ENCODE measurements at places on chromosomes 3 and 15.
A peak's percentile ranks its signal among the peaks of the same experiment; 100 is the strongest.

GRCh38 chr3:111989061-111989678, 9.6 kb upstream of the TAGLN3 start:
- DNase-seq, result peak; percentile 48

DNA sequence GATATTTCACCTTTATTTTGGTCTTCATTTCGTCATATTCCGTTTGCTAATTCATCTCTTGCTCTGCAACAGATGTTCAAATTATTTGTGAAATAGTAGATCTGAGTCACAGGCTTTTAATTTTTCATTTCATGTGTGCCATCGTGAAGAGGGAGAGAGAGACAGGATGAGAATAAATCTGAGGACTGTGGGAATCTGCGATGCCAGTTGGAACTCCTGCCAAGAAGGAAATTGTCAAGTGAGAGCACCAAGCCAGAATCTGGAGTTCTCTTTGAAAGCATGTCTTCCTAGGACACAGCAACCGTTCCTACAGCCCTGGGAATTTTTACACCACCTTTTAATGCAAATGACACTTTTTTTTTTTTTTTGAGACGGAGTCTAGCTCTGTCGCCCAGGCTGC, 48.8 kb downstream of the NSMCE3 start:
- DNase-seq, result no peak

DNA sequence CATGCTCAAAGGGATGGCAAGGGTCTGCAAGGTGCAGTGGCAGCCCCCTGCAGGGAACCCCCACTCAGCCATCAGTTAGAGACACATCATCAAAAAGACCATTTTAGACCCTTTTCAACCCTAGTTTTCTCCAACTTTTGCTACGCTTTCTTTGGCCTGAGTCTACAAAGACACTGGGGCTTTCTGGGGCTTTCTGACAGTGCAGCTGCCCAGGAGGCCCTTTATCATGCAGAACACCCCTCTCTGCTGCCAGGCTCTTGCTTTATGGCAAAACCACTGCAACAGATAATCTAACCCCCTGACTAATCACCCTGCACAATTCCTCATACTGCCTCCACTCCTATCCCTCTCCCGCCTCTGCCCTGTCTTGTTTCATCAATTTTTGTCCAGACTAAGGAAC, 2.4 kb downstream of the NMNAT3 start:
- DNase-seq, result no peak

- DNase-seq, result no peak
These were observed 4.0 kb upstream of the MGA start for GRCh38 chr15:41656188-41656587.

GRCh38 chr15:82910721-82911120, 41.8 kb downstream of the HOMER2 start:
- peak; percentile 55 for DNase-seq

GRCh38 chr3:36653095-36653494, 111.3 kb downstream of the DCLK3 start:
- DNase-seq, result no peak

GRCh38 chr3:46536758-46537157, 29.3 kb downstream of the LRRC2 start:
- no peak for DNase-seq

DNA sequence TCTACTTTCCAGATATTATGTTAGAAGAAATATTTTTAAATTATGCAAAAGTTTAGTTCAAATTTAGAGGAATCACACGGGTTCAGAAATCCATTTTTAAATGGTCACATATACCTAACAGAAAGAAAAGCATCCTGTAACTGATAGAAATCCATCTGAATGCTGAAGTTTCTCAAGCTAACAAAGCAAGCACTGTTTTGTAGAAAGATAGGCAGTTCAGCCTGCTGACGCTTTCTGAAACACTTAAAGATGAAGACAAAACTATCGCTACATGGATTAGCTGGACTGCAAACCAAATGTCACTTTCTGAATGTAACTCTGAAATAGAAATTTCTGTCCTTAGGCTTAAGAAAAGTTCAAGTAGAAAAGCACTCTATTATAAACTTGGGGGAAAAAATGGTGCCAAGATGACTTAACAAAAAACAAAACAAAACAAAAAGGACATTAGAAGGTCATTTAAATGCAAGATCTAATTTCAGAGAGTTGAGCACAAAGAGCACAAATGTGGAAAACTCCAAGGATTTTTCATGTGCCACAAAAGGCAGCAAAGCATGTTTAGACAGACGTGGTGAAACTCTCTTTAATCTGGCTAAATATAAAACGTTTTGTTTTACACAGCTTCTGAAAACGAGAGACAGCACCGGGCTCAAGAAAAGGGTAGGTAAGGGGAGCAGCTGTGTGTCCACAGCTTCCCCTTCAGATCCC, 1.2 kb downstream of the PLOD2 start:
- no peak for DNase-seq

DNA sequence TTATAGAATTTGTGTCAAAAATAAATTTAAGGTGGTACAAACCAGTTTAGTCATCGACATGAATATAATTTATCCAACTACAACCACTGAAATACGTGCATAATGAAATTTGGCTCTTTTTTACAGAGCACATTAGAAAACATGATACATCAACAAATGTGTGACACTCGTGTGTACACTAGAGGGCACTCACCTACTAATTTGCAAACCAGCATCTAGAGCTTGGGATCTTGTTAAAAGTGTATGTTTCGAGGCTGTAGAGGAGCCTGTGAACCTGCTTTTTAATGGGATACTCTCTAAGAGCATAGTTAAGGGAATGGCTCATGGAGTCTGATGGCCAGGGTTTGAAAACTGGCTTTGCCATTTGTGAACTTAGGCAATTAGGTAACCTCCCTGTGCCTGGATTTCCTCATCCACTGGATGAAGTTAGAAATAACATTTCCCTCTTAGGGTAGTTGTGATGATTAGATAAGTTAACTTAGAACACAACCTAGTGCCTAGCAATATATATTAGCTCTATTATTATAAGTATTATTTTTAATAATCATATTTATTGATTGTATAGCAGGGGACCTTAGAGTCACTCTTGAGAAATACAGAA, 8.8 kb upstream of the CPOX start:
- DNase-seq, result peak; percentile 64

DNA sequence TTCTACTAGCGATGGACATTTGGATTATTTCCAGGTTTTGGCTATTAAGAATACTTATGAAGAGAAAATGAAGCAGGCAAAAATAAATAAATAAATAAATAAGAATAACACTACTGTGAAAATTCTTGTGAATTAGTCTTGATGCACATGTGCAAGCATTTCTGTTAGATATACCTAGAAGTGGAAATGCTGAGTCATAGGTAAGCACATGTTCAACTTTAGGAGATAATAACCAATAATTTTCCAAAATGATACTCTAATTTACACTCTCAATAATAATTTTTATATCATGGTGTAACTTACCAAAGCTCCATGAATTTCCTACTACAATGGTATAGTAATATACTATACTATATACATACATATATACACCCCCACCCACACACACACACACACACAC, 23.4 kb downstream of the EMC4 start:
- DNase-seq, result no peak

- no peak for DNase-seq
These were observed 33.4 kb downstream of the SH3BP5 start for GRCh38 chr3:15299036-15299435.

GRCh38 chr3:28348629-28349468, at the start of the genes AZI2 and ZCWPW2:
Gene AZI2 (minus strand): TSS chr3:28348824. CDS start chr3:28340617, 8,207 bp downstream.
Gene ZCWPW2 (plus strand): TSS chr3:28348721. CDS start chr3:28413069, 64,348 bp downstream.
- DNase-seq, result peak; percentile 97

Measured in KBM-7 (cell line).